ENCODE measurements at places on chromosomes 13 and 19.

DNA sequence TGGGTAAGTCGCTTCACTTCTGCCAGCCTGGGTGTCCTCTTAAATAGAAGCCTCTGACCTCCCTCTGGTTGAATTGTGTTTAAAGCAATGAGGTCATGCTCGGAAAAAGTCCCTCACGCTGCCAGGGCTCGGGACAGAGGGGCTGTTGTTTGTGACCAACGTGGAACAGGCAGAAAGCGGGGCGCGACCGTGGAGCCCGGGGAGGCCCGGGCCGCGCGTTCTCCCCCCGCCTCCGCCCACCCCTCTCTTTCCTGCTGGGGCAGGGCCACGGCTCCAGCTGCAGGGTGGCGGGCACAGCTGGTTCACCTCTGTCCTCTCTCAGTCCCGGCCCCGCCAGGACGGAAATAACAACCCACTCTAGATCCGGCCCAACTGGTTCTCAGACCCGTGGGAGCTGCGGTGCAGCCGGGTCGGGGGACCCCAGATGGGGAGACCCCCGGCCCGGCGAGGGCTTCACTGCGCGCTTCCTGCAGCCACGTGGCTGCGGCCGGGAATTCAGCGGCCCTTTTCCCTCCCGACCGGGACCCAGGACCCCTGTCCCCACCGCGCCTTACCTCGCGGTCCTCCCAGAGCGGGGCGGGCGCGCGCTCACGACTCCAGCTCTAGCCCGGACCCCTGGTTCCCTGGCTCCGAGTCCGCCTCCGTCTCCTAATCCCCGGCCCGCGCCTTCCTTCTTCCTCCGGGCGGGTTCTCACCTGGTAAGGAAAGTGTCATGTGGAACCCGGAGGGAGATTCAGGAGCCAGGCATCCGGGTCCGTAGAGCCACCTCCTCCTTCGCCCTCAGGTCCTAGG lies 1.9 kb downstream of the CDC42EP5 start:
- no peak for DNase-seq

DNA sequence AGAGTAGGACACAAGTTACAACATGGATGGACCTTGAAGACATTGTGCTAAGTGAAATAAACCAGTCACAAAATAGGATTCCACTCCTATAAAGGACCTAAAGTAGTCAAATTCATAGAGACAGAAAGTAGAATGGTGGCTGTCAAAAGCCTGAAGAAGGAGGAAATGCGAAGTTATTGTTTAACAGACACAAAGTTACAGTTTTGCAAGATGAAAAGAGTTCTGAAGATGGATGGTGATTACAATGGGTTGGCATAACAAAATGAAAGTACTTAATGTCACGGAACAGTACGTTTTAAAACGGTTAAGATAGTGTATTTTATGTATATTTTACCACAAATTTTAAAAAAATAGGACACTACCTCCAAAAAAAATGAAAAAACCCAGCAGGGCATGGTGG lies 34.8 kb downstream of the FOXO1 start:
- no peak for DNase-seq

DNA sequence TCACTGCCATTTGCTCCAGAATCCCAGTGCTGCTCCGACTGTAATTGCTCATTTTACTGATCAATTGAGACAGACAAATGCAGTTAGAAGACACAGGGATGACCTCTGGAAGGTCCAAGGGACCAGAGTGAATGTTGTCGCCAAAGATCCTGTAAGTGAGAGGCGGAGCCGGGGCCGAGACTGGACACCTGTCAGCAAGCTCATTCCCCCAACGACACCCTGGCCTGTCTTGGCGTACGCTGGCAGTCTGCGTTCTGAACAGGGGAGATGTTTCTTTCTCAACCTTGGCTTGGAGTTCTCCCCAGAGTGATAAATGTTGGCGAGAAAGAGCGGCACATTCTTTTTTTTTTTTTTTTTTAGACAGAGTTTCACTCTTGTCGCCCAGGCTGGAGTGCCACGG lies 24.2 kb downstream of the GADD45B start:
- DNase-seq = no peak

DNA sequence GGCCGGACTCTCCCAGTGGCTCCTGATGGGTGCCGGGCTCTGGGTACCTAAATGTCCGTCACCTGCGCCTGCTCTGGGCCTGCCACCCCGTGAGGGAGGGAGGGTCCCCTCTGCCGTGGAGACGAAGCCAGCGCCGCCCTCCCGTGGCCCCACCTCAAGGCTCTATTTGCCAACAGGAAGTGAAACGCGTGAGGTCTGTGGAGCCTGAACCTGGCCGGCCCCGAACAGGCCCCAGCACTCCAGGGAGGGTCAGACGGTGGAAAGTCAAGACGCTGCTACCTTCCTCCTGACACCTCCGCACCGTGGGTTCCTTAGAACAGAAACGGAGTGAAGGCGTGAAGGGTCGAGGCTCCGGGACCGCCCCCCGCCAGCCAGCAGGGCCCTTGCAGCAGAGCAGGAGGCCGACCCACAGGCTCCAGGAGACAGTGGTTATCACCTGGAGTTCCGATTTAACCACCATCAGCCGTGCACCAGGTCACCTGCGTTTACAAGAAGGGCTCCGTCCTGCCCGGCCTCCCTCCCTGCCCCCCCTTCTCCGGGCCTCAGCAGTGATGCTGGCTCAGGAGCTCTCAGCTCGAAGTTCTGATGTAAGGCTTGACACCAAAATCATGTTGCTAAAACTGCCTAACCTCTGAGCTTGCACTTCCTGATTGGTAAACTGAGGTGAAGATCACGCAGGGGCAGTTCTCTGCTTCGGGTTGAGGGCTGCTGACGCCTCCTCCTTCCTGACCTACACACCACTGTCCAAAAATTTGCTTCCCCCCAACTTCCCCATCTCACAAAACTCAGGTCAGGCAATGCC lies 50.9 kb upstream of the C13orf46 start:
- DNase-seq = no peak

Measured in non-pigmented ciliary epithelial cell (primary cell).